Type B pancreatic cell (in vitro differentiated cells): ENCODE measurements at places on chromosomes 4 and X.

DNA sequence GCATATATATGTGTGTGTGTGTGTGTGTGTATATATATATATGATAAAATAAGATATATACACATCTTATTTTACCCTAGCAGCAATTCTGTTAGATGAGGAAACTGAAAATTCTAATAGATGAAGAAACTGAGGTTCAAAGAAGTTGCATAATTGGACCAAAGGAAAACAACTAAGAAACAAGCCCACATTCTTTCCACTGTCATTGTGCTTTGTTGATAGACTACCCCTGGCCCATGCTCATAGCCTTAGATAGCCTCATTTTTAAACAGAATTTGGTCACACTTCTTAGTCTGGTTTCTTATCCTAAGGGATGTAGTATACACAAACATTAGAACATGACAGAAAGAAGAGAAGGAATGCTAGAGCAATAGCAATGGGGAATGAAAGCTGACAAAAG is 138.8 kb downstream of the NDST3 start:
- no peak for DNase-seq

DNA sequence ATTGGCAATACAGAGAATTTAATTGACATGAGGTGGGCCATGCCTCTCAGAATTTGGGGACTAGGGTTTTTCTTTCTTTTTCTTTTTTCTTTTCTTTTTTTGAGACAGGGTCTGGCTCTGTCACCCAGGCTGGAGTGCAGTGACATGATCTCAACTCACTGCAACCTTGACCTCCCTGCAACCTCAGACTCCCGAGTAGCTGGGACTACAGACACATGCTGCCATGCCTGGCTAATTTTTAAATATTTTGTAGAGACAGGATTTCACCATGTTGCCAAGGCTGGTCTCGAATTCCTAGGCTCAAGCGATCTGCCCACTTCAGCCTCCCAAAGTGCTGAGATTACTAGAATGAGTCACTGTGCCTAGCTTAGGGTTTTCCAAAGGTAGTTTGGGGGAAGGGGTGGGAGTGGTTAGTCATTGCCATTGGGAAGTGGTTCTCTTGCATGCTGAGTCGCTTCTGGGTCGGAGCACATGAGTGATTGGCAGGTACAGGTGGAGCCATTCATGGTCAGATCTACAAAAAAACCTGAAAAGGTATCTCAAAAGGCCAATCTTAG is 54.5 kb downstream of the MID2 start:
- DNase-seq, result no peak

DNA sequence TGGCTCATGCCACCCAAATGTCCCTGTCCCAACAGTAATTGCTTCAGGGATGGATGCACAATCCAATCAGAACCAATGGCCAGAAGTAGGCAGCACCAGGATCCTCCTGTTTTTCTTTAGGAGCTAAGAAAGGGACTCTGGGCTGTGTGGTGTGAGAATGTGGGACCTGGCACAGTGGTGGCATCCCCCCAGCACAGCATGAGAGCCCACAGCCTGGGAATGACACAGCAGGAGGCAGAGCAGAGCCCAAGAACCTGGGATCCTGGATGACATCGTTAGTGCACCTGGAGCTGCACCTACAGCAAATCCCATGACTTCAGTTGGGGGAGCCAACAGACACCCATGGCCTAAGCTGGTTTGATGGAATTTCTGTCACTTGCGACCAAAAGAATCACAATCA is 70.7 kb upstream of the C4orf50 start:
- no peak for DNase-seq

DNA sequence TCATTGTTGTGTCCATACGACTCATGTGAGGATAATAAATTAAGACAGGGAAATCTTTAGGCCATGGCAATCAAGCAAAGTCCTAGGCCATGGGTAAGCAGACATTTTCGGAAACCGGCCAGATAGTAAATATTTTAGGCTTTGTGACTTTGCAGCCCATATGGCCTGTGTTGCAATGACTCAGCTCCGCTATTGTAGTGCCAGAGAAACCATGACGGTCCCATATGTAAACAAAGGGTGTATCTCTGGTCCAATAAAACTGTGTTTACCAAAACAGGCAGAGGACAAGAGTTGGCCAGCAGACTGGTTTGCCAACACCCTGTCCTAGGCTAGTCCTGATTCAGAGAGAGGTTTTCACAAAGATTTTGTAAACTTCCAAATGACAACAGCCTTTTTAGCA is 5.0 kb downstream of the FAM114A1 start:
- DNase-seq, result no peak

- DNase-seq, result no peak
Measured at GRCh38 chr4:152101556-152102435, 341.0 kb upstream of the GATB start.

GRCh38 chrX:78661836-78662235 is 2.7 kb upstream of the RTL3 start:
- DNase-seq, result no peak

DNA sequence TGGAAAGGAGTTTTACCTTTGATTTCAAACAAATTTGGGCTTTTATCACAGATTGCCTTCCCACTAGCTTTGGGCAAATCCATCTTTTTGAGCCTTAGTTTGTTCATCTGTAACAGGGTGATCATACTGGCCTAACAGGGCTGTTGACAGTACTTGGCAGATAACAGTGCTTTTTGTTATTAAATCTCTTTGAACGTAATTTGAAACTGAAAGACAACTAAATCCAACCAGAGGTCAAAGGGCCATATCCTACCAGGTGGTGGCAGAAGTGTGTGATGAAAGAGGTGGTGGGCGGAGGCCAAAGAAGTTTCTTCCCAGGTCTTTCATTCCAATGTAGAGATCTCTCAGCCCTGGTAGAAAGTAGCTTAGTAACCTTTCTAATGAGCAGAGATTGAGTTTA is 35.2 kb upstream of the TADA2B start:
- DNase-seq, result no peak

DNA sequence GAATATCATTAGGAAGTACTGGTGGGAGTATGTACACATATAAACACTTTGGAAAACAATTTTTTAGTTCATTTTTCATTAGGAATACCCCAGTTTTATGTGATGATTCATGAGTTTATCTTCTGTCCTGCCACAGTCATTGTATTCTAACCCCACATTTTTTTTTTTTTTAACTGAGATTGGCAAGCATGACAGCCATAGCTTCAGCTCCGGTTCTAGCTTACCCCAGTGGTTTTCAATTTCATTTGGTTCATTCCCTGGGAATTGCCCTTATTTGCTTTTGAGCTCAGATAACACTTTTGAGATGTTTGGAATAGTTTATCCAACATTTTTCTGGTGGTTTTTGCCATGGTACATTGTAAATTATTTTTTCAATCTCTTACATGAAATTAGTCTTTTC is 21.0 kb upstream of the FMR1 start:
- no peak for DNase-seq

DNA sequence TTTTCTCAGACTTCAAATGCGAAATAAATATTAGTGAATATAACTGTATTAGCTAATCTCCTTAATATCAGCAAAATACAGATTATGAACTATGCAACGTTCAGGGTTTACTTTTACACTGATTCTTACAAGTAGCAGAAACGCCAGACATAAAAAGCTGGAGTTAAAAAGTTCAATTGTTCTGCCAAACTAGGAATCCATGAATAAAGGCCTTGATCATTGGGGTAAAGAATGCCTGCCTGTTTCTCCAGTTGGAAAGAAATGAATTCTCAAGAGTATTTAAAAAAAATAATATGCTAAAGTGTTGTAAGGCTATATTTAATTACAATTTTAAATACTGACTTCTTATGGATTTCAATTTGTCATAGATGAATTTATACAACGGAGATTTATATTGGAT is 612.2 kb downstream of the DMD start:
- DNase-seq, result no peak

GRCh38 chrX:151922692-151923091 is 10.0 kb downstream of the MAGEA4 start:
- no peak for DNase-seq

DNA sequence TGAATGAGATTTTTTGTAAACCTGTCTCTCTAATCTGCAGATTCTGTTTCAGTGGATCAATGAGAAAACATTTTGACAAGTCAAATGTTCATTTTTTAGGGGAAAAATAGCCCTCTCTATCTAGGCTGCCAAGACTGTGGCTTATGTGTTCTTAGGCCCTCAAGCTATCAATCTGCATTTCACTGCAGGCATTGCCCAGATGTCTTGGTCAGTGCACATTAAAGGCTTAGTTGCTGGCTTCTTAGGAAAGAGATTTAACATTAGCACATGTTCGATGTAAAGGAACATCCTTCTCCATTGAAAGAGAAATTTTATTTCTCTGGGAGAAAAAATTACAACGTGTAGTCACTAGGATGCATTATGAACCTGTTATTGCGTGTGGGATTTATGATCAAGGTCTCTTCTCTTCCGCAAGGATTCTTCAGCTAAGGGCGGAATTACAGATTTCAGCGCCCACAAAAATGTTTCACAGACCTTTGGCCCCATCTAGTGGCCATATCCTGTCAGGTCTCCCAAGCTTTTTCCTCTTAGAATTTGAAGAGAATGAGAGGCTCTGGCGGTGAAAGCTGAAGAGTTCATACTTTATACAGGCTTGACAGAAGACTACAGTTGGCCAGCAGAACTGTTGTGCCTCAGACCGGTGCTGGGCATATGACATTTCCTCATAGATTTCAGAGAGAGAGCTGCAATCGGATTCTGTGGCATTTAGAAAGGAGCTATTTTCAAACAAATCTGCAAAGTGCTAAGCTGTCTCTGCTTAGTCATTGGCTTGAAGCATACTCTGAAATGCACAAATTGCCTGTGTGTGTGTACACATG is 144.6 kb upstream of the NOCT start:
- peak; percentile 76 for DNase-seq

- no peak for DNase-seq
Measured at GRCh38 chr4:184030036-184030435, 124.9 kb downstream of the STOX2 start.

DNA sequence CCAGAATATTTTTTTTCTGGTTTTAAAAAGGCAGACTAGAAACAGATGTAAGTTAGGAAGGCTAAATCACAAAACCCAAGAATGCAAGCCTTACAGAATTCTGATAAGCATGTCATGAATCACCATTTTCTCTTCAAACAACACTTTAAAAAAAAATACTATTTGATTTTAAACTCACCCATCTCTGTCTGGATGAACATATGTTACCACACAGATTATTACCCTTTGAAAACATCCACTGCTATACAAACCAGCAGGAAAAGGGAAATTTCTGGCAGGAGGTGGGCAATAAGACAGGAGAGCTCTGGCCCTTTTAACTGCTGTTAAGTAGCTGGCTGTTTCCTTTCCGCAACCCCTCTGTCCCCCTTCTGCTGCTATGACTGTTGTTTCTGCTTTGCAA is 317.7 kb upstream of the NOCT start:
- DNase-seq, result no peak

DNA sequence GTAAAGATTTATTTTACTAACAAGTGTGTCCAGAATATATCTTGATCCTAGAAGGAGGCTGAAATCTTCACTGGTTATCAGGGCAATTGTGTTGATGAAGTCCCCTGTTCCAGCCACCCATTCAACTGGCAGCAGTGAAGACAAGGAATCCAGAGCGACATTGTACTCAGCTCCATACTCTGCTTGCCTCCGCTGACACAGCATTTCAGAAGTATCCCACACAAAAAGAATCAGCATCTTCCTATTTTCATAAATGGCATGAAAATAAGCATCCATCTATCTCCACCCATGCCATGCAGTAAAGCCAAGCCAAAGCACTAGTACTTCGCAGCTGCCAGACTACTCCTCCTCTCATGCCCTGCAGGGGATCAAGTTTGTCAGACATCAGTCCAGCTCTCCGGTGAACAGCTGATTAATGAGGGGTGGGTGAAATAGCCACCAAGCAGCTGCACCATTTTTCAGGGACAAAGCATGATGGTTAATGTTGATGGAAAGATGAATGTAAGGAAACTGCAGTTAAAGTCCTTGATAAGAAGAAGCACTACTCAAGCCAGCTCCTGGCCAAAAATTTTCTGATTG is 54.0 kb downstream of the COL25A1 start:
- no peak for DNase-seq

- no peak for DNase-seq
Measured at GRCh38 chr4:62006108-62006507, 806.0 kb downstream of the ADGRL3 start.

DNA sequence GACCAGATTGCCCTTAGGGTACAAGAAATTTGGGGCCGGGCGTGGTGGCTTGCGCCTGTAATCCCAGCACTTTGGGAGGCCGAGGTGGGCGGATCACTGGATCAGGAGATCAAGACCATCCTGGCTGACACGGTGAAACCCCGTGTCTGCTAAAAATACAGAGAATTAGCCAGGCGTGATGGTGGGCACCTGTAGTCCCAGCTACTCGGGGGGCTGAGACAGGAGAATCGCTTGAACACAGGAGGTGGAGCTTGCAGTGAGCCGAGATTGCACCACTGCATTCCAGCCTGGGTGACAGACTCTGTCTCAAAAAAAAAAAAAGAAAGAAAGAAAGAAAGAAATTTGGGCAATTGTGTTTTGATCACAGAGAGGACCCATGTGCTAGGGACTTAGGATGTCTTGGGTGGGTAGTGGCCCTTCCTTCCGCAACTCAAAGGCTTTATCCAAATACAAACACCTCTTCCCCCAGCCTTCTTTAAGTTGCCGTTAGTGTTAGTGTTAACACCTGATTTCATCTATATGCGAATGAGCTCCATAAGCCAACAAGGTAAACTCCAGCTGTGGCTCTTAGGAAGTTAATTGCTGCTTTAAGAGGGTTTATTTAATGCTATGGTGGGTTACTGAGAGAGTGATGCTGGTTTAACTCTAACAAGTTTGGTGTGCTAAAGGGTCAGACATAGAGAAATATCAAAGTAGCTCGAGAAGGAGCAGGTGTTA is 8.6 kb upstream of the CCDC110 start:
- DNase-seq, result no peak

- no peak for DNase-seq
Measured at GRCh38 chr4:180949424-180950213, 1293.6 kb upstream of the TENM3 start.

DNA sequence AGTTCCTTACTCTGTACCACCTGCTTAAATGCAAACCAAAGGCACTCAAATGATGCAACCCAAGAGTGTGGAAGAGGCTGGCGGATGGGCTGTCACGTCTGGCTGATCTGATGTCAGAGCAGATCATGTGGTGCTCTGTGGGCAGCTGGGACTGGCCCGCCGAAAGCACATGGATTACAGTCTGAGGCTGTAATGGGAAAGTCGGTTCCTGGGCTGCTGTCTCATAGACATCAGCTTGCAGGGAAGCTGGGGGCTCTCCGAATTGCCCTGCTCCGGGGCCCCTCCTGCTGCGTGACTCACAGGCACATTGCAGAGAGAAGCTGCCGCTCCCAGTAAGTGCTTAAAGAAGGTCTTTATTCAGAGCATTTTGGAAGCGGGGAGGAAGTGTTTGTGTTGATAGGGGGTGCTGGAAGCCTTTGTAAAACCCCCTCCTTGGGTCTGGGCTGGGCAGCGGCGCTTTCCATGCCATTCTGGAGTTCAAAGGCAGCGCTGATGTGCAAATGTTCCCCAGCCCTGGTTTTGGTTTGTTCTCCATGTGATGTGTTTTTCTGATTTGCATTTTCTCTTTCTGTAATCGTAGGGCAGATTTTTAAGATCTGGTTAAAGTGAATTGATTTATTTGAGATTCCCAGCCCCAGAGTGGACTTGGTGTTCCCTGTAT is 181.1 kb downstream of the LARP7 start:
- no peak for DNase-seq
